ENCODE measurements at places on chromosomes 3 and 15. TPM values are rescaled to one million over a fixed set of nuclear protein-coding genes. Genes with fewer than 3 reads are reported as not detected.

DNA sequence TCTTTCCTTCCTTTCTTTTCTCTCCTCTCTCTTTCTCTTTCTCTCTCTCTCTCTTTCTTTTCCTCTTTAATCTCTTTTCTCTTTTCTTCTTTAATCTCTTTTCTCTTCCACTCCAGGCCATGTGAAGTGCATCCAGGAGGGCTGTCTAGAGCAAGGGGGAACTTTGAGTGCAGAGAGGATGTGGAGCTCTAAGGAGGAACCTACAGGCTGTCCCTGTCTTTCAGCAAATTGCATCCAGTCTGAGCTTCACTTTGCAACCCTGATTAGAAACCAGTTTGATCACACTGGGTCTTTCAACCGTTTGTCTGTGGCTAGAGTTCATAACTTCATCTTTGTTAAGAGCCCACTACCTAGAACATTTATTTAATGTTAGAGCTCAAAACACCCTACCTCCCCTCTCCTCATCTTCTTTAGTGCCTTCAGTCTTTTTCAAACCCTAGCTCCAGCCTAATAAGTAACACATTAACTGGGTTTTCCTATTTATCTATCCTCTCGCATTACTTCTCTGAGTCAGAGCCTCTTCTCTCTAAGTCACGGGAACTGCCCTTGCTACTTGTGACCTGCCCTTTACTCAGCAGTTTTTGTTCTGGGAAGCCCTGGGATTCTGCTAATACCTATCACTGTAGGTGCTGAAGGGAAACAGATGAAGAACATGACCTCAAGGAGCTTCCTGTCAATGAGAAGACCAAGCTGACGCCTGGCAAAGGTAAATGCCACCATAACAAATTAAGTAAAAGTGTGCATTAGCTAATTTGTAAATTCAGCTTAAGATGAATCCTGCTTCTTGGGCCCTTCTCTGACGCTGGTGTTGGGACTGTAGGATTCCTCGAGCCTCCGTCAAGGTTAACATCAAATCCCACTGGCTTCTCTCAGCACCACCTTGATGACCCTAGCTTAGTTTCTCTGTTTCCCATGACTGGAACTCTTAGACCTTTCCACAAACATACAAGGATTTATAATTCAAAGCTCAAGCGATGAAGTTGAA, at the start of gene GCNT3:
TSS of gene GCNT3 (plus strand) at position 508 of the 985 bp plus-strand sequence. CDS start 6,456 bp downstream, outside the sequence.
- DNase-seq = no peak

DNA sequence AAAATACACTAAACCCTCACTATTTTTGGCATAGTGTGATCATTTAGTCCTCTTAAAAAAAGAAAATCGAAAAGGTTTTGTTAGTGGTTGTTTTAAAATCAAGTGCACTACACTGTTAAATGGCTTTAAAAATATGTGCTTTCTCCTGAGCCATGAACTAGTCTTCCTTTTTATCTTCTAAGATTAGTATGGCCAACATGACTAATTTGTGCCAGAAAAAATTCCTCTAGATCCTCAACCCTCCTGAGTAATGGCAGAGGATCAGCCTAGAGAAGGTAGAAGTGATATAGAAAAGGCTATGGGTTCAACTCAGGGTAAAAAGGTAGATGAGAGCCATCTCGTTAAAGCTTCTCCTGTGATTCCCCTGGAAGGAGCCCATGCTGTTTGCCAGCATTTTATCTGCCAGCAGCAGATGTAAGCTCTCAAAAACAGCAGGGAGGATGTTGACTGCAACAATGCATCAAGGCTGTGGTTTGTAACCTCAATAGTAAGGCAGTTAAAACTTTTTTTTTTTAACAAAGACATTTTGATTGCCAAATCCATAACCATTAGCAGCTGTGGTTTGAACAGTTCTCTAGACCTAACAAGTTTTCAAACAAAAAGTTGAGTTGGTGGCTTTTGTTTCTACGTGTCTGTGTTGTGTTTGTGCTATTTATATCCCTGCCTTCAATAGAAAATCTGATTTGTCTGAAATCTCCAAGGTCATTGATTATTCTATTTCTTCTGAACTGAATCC, 30.2 kb upstream of the ZNF609 start:
- peak; percentile 52 for DNase-seq

GRCh38 chr15:70142072-70142321, 44.3 kb upstream of the TLE3 start:
- no peak for DNase-seq

DNA sequence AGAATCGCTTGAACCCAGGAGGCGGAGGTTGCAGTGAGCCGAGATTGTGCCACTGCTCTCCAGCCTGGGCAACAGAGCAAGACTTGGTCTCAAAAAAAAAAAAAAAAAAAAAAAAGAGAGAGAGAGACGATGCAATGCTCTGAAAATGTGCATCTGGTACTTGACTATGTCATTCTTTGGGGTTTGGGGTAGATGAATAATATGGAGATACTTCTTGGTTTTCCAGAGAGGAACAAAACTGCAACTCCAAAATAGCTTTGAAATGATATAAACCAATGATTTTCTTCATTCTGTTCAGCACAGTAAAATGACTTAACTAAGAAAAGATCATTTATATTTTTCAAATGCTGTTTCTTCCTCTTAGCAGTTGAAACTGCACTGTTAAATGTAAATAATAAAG, 158.9 kb downstream of the ISL2 start:
- DNase-seq = no peak

DNA sequence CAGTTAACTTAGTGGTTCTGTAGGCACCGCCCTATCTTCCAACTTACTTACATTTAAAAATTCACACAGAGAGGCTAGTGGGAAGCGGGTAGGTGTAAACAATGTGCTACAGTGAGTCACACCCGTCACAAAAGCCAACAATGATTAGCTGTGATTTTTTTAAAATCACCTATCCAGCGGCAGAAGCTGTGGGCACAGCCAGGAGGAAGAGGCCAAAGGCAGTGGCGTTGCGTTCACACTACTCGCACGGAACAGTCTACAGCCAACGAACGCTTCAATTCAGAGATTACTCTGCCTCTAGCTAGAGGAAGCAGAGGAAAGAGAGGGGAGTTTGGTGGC, 2.5 kb upstream of the NLGN1 start:
- DNase-seq = no peak

Gene BFSP2
- polyA plus RNA-seq = not detected

Gene AVEN
- polyA plus RNA-seq = 20.9 TPM

GRCh38 chr15:61232266-61232665, 3.2 kb upstream of the RORA start:
- DNase-seq = no peak

DNA sequence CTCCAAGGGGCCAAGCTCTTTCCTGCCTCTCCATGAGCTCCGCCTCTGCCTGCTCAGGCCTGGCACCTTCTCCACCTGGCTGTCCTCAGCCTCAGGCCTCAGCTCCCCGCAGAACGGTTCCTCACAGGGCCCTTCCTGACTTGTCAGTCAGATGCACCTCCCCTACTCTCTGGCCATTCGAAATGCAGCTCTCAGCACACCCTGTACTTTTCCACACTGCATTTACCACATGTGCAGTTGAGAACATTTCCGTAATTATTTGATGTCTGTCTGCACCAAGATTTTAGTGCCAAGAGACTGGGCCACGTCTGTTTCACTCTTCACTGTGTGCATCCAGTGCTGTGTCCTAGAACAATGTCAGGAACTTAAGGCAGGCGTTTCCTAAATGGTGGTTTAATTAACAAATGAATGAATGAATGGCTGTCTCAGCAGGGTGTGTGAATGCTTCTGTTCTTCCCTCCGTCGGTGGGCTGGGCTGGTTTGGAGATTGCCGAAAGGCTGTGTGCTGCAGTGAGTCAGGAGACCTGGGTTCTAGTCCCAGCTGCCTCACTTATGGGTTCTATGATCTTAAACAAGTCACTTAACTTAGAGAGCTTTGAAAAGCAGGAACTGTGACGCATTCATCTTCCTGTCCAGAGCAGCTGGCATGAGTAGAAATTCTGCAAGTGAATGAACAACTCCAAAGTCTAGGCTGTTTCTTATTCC, 5.4 kb downstream of the MUC4 start:
- no peak for DNase-seq

DNA sequence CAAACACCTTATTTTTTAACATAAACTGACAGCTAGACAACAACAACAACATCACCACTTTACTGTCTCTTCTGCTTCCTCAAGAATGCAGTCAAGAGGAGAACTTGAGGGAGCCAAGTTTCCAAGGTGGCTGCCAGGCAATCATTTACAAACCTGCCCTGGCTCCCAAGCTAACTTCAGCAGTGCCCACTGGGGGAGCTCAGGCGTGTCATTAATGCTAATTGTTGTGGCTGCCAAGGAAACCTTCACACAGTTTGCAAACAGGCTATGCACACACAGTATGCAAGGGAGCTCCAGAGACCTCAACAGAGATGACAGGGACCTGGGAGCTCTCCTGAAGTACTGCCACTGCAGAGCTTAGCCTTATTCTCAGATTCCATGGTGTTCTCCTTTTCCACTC, 2.1 kb downstream of the DZIP1L start:
- no peak for DNase-seq

GRCh38 chr3:42173307-42173706, 82.2 kb downstream of the TRAK1 start:
- DNase-seq = no peak

Gene PTPRG
- polyA plus RNA-seq = 18.2 TPM

Gene WDR49
- 0.12 TPM for polyA plus RNA-seq

GRCh38 chr3:83500422-83500821, 1458.4 kb upstream of the CADM2 start:
- no peak for DNase-seq

DNA sequence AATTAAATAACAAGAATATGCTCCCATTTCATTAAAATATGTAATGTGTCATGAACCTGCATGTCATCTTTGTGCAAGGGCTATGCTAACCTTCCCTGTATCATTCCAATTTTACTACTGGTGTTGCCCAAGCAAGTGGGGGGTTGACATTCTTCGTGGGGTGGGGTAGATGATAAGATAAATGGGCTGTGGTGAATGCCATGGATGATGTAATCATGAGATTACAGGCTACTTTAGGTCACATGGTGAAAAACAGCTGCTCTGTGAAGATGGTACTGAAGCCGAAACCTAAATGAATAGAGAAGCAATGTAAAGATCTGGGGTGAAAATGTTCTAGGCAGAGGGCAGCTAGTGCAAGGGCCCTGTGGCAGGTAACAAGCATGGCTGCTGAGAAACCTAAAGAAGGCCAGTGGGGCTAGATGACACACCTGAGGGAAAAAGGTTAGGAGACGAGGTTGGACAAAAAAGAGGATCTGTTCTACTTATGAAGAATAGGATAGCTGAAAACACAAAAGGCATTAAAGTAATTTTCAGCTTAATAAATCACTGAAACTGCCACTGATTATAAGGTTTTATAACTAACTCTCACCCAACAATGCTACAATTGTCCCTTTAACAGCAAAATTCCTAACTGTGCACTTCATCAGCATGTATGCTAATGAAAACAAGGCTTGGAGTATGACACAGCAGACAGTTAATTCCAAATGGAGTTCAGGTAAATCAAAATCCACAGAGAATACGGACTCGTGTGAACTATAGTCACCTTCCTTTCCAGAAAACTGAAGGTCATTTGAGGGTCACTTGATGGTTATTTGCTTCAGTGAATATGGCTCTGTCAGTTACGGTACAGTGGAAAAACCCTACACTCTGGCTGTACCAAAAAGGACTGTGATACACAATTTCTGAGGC, 35.0 kb downstream of the MTMR10 start:
- DNase-seq = no peak
